ENCODE measurements at places on chromosomes 11 and 22. TPM values are rescaled to one million over a fixed set of nuclear protein-coding genes. Genes with fewer than 3 reads are reported as not detected.

The RIBC2 gene
- total RNA-seq, result not detected

The TREH gene
- not detected for total RNA-seq

DNA sequence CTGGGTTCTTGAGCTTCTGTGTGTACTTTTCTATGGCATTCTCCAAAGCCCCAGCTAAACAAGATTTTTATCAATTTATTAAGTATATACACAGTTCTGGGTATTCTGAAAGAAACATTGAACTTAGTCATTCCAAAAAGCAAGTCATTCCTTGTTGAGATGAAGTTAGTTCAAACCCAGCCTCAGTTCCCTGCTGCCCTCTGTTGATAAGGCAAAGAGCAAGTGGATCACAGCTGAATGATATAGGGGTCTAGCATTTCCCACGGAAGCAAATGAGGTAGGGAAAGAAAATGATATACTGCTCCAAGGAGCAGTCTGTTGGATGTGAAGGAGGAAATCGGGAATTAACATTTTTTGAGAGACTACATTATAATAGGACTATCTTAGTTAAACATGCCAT is 841.8 kb upstream of the TENM4 start:
- H3K4me3 ChIP-seq, result no peak overlapping the region
- peaks cover 7% of the 10 kb centered on the region for H3K4me1 ChIP-seq
- H3K27ac ChIP-seq, result no peak overlapping the region
- H3K27me3 ChIP-seq, result no peaks in the 10 kb centered on the region
- no peak for DNase-seq

DNA sequence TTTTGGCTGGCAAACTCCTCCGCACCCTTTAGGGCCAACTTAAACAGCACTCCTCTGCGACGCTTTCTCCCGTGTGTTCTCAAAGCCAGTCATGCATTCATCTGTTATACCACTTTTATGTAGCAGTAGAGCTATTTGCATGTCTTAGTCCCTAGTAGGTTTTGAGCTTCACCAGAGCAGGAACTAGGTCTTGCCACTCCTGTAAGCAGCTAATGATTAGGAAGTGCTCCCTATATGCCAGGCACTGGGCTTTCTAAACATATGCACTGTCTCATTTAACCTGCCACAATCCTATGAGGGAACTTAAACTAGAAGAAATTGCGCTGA is 180.8 kb downstream of the DBX1 start:
- no peaks in the 10 kb centered on the region for H3K4me1 ChIP-seq
- no peak for DNase-seq
- no peak overlapping the region for H3K4me3 ChIP-seq
- no peaks in the 10 kb centered on the region for H3K36me3 ChIP-seq

The LRRC75B gene
- 10.9 TPM for total RNA-seq

The IL10RA gene
- total RNA-seq, result 7.2 TPM

The ESAM gene
- 26.5 TPM for total RNA-seq

- DNase-seq, result no peak
- H3K36me3 ChIP-seq, result no peaks in the 10 kb centered on the region
- H3K27ac ChIP-seq, result no peak overlapping the region
- peaks cover under 1% of the 10 kb centered on the region for H3K4me1 ChIP-seq
- H3K4me3 ChIP-seq, result no peak overlapping the region
- H3K27me3 ChIP-seq, result no peaks in the 10 kb centered on the region
Measured at GRCh38 chr11:100709233-100709957, 22.3 kb downstream of the ARHGAP42 start.

The KLHDC7B gene
- total RNA-seq, result not detected

DNA sequence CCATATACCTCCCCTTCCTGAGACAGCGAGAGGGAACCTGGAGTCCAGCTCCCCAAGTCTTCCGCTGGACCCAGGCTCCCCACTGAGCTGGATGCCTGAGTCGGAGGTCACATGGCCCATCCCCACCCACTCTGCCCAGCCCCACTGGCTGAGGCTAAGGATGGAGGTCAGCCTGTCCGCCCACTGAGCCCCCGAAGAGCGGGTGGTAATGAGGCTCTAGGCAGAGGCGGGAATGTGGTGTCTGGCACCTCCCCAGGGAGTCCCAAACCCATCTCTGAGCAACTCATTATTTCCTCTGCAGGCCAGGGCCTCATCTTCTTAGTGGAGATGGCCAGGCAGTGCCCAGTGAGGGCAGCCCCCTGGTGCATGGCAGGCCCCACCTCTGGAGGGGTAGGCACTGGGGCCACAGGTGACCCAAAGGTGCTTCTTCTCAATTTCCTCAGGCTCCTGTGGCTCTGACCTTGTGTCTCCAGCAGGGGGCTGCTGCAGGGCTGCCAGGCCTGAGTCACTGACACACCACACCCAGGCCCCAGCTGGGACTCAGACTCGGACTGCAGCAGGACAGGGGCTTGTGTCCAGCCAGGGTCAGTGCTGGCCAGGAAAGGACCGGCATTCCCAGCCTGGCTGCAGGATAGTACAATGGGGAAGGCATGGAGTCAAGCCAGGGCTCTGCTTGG is 10.2 kb upstream of the PDE2A start:
- H3K4me1 ChIP-seq, result peaks cover 50% of the 10 kb centered on the region
- no peak overlapping the region for H3K27ac ChIP-seq

- no peak overlapping the region for H3K27ac ChIP-seq
- H3K4me1 ChIP-seq, result peaks cover 5% of the 10 kb centered on the region
- H3K36me3 ChIP-seq, result peaks cover 16% of the 10 kb centered on the region
- no peak for DNase-seq
- H3K4me3 ChIP-seq, result no peak overlapping the region
Measured at GRCh38 chr11:12509371-12509770, 132.0 kb downstream of the PARVA start.

The DCHS1 gene
- 3.9 TPM for total RNA-seq

The DENND5A gene
- total RNA-seq, result 30.4 TPM

The ARHGAP8 gene
- total RNA-seq, result 2.3 TPM

DNA sequence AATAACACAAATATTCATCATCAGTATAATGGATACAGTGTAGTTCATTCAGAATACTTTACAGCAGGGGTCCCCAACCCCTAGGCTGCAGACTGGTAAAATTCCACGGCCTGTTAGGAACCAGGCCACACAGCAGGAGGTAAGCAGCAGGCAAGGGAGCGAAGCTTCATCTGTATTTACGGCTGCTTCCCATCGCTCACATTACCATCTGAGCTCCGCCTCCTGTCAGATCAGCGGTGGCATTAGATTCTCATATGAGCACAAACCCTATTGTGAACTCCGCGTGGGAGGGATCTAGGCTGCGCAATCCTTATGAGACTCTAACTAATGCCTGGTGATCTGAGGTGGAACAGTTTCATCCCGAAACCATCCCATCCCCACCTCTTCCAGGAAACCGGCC is 125.1 kb downstream of the SERGEF start:
- H3K27ac ChIP-seq, result no peak overlapping the region
- no peak for DNase-seq
- H3K4me3 ChIP-seq, result no peak overlapping the region
- H3K27me3 ChIP-seq, result no peaks in the 10 kb centered on the region

- no peak overlapping the region for H3K27ac ChIP-seq
- no peaks in the 10 kb centered on the region for H3K36me3 ChIP-seq
- no peaks in the 10 kb centered on the region for H3K4me1 ChIP-seq
Measured at GRCh38 chr11:5092821-5093585, 23.6 kb downstream of the OR52E1 start.

- H3K4me1 ChIP-seq, result peaks cover 39% of the 10 kb centered on the region
- peak; percentile 64 for DNase-seq
- H3K27ac ChIP-seq, result no peak overlapping the region
- H3K36me3 ChIP-seq, result no peaks in the 10 kb centered on the region
- peaks cover 47% of the 10 kb centered on the region for H3K27me3 ChIP-seq
Measured at GRCh38 chr11:2271327-2272227, 1.2 kb upstream of the ASCL2 start.

DNA sequence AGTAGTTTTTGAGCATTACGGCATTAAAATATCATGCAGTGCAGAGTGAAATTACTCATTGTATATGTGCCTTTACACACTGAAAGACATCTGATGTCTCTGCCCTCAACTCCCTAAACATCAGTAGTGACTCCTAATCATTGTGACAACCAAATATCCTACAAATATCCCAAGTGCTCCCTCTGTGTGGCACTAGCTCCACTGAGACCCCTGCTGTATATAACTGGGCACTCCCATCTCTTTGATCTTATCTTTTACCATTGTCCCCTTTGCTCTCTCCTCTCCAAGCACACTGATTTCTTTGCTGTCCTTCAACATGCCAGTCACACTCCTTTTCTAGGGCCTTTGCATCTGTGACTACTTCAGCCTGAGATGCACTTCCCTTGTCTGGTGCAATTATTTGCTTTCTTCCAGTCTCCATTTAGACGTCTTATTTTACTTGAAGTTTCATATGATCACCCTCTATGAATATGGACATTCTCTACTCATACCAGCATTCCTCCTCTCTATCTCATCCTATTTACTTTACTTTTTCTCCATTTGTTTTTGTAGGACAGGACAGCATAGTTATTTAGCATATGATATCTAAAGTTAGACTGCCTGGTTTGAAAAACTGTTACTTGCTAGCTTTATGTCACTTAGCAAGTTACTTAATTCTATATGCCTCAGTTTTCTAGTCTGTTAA is 2.4 kb downstream of the SLC5A12 start:
- no peaks in the 10 kb centered on the region for H3K36me3 ChIP-seq
- H3K27ac ChIP-seq, result no peak overlapping the region
- no peak overlapping the region for H3K4me3 ChIP-seq
- H3K27me3 ChIP-seq, result no peaks in the 10 kb centered on the region

GRCh38 chr11:68882391-68882790 is 21.2 kb downstream of the MRPL21 start:
- no peaks in the 10 kb centered on the region for H3K27me3 ChIP-seq
- no peaks in the 10 kb centered on the region for H3K4me1 ChIP-seq
- H3K36me3 ChIP-seq, result no peaks in the 10 kb centered on the region
- H3K4me3 ChIP-seq, result no peak overlapping the region

GRCh38 chr11:93945596-93945995 is 75.6 kb upstream of the HEPHL1 start:
- no peaks in the 10 kb centered on the region for H3K27me3 ChIP-seq
- no peak overlapping the region for H3K27ac ChIP-seq
- H3K4me1 ChIP-seq, result no peaks in the 10 kb centered on the region
- no peak for DNase-seq
- H3K36me3 ChIP-seq, result no peaks in the 10 kb centered on the region

GRCh38 chr22:42528591-42529307 is 9.2 kb upstream of the RRP7A start:
- no peak overlapping the region for H3K4me3 ChIP-seq
- H3K36me3 ChIP-seq, result no peaks in the 10 kb centered on the region
- no peaks in the 10 kb centered on the region for H3K4me1 ChIP-seq
- no peak for DNase-seq
- H3K27me3 ChIP-seq, result no peaks in the 10 kb centered on the region

The OR52E8 gene
- total RNA-seq, result not detected

- no peaks in the 10 kb centered on the region for H3K27me3 ChIP-seq
- no peak overlapping the region for H3K4me3 ChIP-seq
- H3K36me3 ChIP-seq, result no peaks in the 10 kb centered on the region
Measured at GRCh38 chr11:126083829-126084607, 21.4 kb upstream of the CDON start.

- no peaks in the 10 kb centered on the region for H3K27me3 ChIP-seq
- H3K4me3 ChIP-seq, result peak overlapping the region; percentile 86
- peaks cover 82% of the 10 kb centered on the region for H3K4me1 ChIP-seq
- H3K27ac ChIP-seq, result peak overlapping the region; percentile 90
- DNase-seq, result no peak
Measured at GRCh38 chr11:64230985-64231365, 627 bp downstream of the DNAJC4 start.

DNA sequence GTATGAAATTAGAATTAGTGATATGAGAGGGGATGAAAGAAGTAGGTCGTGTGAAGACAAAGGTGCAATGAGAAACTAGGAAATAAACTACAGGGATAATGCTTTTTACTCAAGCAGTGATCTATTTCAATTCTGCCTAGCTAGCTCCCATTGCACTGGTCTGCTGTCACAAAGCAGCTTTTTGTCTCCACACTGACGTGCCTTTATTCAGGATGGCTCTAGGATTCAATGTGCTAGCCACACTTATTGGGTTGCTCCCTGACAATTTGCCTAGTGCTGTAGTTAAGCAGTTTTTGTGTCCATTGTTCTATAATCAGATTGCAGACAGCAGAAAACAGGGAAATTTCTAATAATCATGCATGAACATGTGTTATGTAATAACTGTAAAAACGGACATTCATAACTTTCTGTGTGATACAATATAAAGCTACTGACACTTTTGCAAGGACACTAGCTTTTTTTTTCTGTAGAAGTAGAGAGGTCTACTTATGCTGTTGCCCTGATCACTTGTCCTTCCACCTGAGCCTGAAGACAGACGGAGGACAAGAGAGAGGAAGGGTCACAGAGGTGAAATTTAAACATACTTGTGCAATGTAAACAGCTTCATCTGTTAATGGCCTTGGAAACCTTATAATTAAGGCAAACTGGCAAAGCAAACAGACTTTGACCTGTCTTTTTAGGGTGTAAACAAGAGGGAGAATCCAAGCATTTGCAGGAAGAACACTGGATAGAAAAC is 269.6 kb downstream of the LRRC4C start:
- H3K4me1 ChIP-seq, result no peaks in the 10 kb centered on the region
- no peaks in the 10 kb centered on the region for H3K27me3 ChIP-seq
- DNase-seq, result no peak
- no peaks in the 10 kb centered on the region for H3K36me3 ChIP-seq
- H3K4me3 ChIP-seq, result no peak overlapping the region
- H3K27ac ChIP-seq, result no peak overlapping the region

DNA sequence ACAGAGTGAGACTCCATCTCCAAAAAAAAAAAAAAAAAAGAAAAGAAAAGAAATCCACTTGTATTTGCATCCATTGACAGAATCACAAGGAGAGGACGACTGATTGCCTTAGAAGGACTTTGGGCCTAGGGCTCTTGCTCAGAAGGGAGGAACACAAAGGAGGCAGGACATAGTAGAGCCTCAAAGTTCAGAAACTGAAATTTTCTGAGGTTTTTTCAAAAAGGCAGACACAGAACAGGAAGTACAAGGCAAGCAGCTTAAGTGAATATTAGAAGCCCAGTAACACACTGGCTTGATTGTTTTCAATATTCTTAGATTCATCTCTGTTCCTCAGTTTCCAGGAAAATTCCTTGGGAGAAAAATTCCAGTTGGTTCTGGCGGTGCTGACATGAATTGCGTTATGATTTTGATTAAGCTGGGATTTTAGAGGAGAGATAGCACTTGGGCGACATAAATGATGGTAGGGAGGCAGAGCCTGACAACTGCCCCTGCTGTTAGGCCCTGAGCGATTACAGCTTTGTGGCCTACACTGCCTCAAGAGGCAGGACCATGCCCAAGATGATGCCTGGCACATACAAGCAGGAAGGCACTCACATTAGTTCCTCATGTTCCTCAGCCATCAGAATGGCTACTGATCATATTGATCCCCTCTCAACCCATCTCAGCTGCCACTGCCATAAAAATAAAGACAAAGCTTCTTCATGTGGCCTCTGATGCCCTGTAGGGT is 15.3 kb downstream of the CLPB start:
- H3K36me3 ChIP-seq, result no peaks in the 10 kb centered on the region
- H3K27me3 ChIP-seq, result no peaks in the 10 kb centered on the region
- no peak overlapping the region for H3K4me3 ChIP-seq
- no peak overlapping the region for H3K27ac ChIP-seq
- DNase-seq, result no peak

The DDI1 gene
- not detected for total RNA-seq

The SCGB1C1 gene
- not detected for total RNA-seq

GRCh38 chr11:36345535-36346141 is 49.5 kb downstream of the PRR5L start:
- H3K4me1 ChIP-seq, result no peaks in the 10 kb centered on the region
- no peaks in the 10 kb centered on the region for H3K36me3 ChIP-seq
- no peak overlapping the region for H3K4me3 ChIP-seq
- H3K27ac ChIP-seq, result no peak overlapping the region
- no peaks in the 10 kb centered on the region for H3K27me3 ChIP-seq

- DNase-seq, result no peak
- H3K27ac ChIP-seq, result no peak overlapping the region
- no peaks in the 10 kb centered on the region for H3K36me3 ChIP-seq
- peaks cover 3% of the 10 kb centered on the region for H3K27me3 ChIP-seq
Measured at GRCh38 chr11:32374261-32374711, 61.1 kb downstream of the WT1 start.

The FOLR2 gene
- 10.1 TPM for total RNA-seq

GRCh38 chr11:78181185-78181584 is 7.2 kb downstream of the KCTD21 start:
- no peaks in the 10 kb centered on the region for H3K27me3 ChIP-seq
- DNase-seq, result no peak

Data from suprapubic skin (tissue), 4 donors.